ENCODE measurements at places on chromosomes 4 and X.
A peak's percentile ranks its signal among the peaks of the same experiment; 100 is the strongest.

DNA sequence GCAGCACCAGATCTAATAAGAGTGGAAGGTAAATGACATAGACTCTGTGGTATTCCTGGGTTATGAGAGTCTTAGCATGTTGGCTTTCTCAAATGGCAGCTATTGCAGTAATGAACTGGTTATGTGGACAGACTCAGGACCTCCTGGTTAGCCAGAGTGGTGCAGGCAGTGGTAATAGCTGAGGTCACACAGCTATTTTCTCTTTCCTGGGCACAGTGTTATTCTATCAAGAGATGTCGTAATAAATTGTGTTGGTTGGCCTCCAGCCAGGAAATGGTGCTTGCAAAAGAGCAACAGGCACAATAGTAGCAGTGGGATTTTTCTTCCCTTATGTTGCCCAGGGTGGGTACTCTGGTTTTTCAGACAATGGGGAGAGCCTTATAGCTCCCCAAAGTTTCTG lies 279.2 kb upstream of the FGF16 start:
- no peak for DNase-seq

DNA sequence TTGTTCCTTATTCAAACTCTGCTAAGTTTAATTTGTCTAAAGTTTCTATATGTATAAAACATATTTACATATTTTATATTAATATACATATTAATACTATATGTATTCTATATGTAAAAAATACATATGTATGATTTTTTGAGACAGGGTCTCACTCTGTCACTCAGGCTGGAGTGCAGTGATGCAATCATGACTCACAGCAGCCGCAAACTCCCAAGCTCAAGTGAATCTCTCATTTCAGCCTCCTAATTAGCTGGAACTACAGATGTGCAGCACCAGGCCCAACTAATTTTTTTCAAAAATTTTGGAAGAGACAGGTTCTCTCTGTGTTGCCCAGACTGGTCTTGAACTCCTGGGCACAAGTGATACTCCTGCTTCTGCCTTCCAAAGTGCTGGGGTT lies 684.9 kb downstream of the TRAM1L1 start:
- no peak for DNase-seq

GRCh38 chrX:10167573-10167972 lies 10.8 kb downstream of the CLCN4 start:
- DNase-seq = no peak

- DNase-seq = no peak
Measured at GRCh38 chr4:30620711-30621110, 99.5 kb upstream of the PCDH7 start.

DNA sequence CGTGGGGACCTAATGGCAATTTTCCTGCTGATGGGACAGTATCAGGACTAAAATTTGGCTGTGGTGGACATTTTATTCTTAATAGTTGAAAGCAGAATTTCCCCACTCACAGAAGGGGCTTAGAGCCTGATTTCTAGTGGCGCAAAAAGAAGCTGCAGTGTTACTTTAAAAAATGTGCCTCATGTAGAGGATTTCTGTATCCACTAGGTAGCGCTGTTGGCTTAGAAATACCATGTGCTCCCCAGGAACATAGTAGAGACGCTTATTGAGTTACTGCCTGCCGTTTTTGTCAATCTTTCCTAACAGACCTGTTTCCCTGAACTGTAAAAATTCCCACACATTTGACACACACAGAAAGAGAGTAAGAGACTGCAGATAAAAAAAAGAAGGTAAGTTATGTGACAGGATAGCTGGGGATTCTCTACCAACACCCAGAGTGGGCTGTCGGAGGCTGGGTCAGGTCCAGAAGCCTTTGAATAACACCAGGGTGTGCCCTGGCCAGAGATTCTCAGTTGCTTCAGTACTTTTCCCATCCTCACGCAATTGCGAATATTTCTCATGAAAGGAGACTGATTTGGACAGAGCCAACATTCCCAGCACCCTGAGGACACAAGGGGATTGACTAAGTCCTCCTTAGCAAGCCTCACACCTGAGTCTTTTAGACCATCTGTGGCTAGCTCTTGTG lies 88.4 kb downstream of the ZXDA start:
- no peak for DNase-seq

DNA sequence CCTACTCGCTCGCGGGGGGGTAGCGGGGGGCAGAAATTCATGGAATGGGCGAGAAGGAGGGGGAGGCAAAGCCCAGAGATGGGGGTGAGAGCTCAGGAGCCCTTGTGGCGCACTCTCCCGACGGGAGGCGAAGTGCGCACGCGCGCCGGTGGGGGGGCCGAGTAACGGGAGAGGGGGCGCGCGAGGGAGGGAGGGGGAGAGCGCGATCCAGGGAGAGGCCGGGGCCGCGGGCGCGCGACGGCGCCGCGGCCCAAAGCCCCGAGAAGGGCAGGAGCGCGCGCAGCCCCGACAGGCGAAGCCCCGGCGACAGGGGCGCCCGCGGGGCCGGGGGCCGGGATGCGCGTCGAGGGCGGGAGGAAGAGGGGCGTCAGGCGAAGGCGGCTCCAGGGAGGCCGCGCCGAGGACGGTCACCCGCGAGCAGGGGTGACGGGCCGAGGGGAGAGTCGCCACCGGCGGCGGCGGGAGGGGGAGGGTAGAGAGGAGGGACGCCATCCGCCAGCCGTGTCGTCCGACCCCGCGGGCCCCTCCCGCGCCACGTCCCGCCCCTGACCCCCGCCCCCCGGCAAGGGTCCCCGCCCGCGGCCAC lies 421 bp downstream of the MECP2 start:
- peak; percentile 10 for DNase-seq

DNA sequence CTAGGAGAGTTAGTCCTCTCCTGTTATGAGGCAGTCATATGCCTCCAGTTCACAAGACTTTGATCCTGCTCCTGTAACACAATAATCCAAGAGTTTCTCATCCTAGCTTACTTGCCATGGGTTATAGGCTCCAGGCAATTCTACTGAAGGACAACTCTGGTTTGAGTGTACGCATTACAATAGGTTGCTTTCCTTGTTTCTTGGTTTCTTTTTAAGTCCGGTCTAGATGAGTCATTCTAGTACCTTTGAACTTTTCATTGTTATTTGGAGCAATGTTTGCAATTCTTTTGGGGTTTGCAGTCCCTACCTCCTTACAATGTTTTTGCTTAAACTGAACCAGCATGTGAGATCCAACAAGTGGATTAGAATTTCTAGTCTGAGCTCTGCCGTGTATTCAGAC lies 109.1 kb downstream of the ANAPC4 start:
- no peak for DNase-seq

GRCh38 chr4:153122855-153123254 lies 81.4 kb upstream of the TRIM2 start:
- no peak for DNase-seq

DNA sequence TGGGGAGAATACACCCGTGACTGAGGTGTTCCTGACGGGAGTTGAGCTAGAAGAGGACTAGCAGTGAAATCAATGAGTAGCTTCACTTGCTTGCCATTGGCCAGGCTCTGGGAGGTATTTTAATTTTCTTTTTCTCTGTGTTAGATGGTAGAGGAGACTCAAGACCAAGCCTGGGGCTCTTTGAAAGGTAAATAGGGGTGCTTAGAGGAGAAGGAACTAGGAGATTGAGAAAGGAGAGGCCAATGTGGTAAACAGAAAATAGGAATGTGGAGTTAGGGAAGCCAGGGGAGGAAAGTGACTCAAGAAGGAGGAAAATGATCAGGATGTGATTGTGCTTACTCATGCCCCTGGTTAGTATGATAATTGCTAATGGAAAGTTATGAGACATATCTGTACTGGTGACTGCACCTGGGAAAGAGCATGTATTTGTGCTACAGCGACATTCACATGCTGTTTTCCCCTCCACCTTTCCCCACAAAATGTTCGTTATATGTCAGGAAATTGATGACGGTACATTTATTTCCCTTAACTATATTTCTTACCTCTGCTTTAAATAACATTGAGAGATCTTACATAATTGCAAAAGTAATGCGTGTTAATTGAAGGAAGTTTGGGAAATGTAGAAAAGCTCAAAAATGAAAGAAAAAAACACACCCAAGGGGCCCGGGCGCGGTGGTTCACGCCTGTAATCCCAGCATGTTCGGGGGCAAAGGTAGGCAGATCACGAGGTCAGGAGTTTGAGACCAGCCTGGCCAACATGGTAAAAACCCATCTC lies 16.9 kb upstream of the LRBA start:
- no peak for DNase-seq

DNA sequence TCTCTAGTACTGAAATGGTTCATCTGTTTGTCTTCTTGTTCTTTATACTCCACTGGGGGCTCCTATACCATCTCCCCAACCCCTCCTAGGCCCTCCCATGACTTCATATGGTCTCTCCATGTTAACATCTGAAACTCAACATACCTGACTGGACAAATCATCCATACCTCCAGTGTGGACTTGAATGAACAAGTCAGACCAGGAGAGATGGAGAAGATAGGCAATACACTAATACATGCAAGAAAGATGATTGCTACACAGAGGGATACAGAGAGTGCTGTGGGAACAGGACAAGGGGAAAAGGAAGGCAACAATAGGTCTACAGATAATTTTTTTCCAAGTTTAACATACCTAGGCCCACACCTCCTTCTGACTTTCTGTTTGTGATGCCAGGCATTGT lies 175.1 kb downstream of the FHIP1A start:
- no peak for DNase-seq

- DNase-seq = no peak
Measured at GRCh38 chr4:55346851-55347255, 811 bp downstream of the SRD5A3 start.

DNA sequence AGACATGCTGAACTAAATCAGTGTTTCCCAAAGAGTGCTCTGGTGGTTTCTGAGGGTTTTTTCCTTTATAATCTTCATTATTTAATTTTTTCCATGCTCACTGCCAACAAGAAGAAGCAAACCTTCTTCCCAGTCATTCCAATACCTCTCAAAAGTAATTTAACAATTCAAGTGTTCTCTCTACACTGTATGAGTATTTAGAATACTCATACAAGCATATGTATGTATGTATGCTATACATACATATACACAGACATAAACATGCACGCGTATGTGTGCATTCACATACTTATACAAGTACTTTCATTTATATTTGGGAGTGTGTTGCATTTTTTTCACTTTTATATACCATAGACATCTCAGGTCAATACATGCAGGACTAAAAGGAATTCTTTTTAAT lies 54.3 kb upstream of the TXK start:
- DNase-seq = no peak

- no peak for DNase-seq
Measured at GRCh38 chr4:21795091-21795490, 153.5 kb downstream of the KCNIP4 start.

DNA sequence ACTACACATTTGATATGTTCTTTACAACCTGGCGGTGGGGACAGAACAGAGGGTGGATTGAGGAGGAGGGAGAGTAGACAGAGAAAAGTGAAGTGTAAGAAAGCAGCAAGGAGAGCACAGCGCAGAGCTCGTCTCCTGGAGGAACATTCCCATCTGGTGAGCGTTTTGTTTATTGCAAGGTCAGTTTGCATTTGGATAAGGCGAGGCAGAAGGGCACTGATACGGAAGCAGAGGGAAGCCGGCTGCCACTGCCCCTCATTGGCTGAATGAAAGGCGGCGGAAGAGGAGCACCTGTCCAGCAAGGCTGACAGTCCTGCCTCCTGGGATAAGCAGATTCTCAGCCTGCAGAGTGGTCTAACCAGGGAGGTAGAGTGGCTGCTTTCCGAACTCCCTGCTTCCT lies 83.2 kb downstream of the GPR143 start:
- no peak for DNase-seq

DNA sequence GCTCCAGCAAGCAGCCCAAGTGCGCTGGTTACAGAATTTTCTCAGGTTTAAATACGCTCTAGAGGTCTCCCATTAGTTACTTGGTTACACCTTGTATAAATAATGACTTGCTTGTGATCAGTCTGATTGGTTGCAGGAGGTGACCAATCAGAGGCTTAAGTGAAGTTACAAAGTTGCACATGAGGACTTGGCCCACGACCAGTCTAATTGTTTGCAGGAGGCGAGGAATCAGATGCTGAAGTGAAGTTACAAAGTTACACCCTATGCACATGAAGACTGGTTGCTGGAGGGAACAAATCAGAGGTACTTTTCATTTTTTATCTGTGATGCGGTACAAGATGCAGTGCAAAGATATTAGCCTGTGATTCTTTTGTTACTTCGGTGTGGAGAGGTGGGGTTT lies 80.7 kb downstream of the UBE2NL start:
- no peak for DNase-seq

DNA sequence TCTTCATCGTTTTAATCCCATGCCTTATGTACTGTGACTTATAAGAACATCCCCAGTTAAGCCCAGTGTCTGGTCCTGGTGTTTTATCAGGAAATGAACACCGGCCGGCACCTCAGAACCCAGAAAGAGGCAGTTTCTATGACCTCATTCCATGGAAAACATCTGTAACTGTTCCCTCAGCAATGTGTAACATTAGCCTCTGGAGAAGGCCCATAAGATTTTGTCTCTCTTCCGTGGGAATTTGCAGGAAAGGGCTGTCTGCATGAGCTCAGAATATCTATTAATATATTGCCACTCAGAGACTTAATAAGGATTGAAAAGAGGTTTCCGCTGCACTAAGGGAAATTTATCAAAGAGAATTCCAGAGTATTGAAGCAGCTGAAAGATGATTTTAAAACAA lies 3.1 kb upstream of the TCEANC start:
- DNase-seq = no peak

GRCh38 chr4:176889776-176890175 lies 97.1 kb upstream of the VEGFC start:
- no peak for DNase-seq
